Fibroblast of villous mesenchyme (primary cell): ENCODE measurements at places on chromosomes 1 and 21.
A peak's percentile ranks its signal among the peaks of the same experiment; 100 is the strongest.

DNA sequence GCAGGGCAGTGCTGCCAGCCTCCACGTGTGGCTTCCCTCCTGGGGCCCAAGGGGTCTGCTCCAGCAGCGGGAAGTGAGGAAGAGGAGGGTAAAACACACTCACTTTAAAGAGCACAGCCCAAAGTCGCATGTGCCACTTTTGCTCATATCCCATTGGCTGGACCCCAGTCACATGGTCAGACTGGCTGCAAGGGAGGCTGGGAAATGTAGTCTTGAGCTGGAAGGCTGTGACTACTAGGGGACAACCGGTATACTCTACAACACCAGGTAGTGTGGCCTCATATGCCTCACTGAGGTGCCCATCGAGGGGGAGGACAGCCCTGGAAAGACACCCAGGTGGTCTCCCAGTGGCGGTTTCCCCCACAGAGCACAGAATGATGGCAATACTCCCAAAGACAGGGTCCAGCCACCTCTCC is 45.2 kb downstream of the CAMK2N1 start:
- DNase-seq, result peak; percentile 44

DNA sequence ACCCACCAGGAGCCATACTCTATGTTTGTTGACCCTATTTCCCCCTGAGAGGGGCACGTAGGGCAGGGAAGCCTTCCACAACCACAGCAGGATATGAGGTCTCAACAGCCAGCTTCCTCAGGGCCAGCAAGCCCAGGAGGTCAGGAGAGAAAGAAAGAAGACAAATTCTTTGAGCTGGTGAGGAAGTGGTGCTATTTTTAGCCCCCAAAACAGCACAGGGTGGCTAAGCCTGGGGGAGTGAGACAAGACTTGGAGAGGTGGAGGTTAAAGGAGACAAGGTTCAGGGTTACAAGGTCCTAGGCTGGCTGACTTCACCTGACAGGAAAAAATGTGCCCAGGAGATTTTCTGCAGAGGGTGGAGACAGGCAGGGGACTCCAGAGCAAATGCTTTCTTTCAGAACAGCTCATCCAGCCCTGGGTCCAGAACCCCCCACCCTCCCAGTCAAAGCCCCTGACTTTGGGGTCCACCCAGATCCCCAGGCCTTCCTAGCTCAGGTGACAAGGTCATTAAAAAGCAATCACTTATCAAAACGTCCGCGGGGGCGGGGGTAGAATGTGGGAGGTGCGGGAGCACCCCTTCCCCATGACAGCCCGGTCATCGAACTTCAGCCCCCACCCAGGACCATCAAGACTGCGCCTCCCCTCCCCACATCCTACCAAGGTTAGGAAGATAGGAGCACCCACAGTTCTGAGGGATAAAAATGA is 1.3 kb downstream of the SV2A start:
- DNase-seq, result no peak

DNA sequence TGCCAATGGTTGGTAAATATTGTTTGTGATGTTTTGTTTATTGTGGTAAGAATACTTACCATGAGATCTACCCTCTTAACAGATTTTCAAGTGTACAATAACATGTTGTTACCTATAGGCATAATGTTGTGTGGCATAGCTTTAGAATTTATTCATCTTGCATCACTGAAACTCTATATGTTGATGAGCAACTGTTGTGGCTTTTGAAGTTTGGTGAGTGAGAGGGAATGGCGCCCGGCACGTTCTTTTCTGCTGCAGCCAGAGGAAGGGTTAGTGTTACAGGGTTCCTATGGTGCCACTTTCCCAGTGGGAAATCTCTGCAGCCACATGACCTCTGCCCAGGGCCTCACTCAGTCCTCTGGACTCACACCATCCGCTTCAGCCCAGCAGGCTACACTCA is 342.5 kb upstream of the ADGRL2 start:
- no peak for DNase-seq

DNA sequence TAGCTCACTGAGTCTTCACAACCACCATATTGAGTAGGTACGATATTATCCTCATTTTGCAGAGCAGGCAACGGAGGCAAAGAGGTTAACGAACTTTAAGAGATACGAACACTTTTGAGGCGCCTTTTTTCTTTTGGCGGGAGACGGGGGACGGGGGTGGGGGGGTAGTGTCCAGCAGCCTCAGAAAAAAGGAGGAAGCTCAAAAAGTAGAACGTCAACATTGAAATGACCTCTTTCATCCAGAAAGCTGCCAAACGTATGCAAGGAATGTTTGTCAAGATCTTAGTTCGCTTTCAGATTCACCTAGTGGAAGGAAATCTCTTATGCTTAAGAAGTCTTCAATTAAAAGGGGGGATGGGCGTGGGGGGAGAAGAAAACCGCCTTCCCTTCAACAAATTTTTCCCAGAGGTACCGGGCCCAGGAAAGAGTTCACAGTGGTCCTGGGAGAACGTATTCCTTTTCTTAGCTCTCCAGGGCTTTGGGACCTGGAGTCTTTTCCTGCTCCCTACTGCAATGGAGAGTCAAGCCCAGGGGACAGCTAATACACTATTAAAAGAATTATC is 1.1 kb upstream of the PCAT6 start:
- no peak for DNase-seq

GRCh38 chr21:36707763-36708285 is 8.9 kb downstream of the SIM2 start:
- DNase-seq, result no peak

- DNase-seq, result peak; percentile 44
These were observed 805 bp downstream of the NRIP1 start for GRCh38 chr21:15063814-15064575.

DNA sequence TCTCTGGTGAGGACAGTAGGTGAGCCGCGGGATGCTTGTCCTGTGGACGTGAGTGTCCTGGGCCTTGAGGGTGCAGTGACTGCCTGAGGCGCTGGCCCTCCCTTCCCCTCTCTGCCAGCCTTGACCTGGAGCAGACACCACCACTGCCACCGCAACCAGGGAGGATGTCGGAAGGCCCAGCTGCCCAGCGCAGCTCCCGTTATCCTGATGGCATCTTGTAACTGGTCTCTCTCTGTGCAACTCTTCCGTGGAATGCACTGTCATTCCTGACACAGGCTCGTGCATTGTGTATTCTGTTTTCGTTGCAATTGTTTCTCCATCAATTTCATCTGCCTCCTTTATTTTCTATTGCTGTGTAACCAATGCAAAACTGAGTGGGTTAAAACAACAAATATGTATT is 118.2 kb downstream of the PCBP3 start:
- no peak for DNase-seq

DNA sequence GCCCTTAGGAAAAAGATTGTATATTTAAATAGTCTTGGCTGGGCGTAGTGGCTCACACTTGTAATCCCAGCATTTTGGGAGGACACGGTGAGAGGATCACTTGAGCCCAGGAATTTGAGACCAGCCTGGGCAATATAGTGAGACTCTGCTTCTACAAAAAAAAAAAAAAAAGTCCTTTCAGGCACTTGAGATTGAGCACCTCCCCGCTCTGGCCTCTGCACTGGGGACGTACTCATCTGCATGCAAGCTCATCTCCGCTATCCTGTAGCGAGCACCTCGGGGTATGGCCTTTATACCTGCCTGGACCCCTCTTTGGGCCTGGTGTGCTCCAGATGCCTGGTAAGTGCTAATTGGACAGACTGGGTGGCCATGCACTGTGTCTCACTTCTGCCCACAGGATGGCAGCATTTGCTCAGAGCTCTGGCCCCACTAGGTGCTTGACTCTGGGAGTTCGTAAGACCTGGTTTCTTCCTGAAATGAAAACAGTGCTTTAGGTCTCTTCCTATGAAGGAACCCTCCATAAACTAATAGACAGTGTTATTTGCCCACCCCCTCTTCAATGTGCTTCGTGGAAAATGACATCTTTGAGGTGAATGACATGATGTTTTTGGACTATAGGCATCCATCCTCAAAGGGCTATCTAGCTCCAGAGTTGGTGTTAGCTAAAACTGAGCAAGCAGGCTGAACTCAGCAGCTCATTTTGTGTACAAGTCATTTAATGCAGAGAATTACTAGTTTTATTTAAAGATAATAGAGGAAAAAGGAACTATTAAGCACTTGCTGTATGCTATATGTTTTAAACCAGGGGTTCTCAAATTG is 61.7 kb upstream of the ADAR start:
- DNase-seq, result peak; percentile 76
